Fibroblast of skin of right biceps (primary cell): ENCODE measurements at places on chromosomes 7 and 10.
A peak's percentile ranks its signal among the peaks of the same experiment; 100 is the strongest.

GRCh38 chr7:69814421-69814962, 216.2 kb downstream of the AUTS2 start:
- peak; percentile 85 for DNase-seq

- DNase-seq: no peak
These were observed 56.0 kb downstream of the CALD1 start for GRCh38 chr7:134835463-134835823.

- no peak for DNase-seq
These were observed 655 bp downstream of the PTPRE start for GRCh38 chr10:127907411-127908105.

GRCh38 chr10:69963178-69963834, 89.3 kb upstream of the MACROH2A2 start:
- no peak for DNase-seq

DNA sequence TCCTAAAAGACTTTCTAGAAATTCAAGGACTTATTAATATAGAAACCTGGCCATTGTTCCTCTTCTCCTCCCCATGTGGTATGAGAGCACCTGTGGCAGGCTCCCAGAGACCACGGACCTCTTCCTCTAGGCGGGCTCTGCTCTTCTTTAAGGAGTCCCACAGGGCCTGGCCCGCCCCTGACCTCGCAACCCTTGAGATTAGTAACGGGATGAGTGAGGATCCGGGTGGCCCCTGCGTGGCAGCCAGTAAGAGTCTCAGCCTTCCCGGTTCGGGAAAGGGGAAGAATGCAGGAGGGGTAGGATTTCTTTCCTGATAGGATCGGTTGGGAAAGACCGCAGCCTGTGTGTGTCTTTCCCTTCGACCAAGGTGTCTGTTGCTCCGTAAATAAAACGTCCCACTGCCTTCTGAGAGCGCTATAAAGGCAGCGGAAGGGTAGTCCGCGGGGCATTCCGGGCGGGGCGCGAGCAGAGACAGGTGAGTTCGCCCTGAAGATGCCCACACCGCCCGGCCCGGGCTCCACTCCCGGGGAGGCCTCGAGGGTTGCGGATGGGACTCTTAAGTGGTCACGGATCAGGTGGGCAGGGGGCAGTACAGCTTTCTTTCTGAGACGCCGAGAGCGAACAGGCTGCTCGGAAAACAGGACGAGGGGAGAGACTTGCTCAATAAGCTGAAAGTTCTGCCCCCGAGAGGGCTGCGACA, at the start of gene SLC26A4:
Gene SLC26A4, plus strand, starts transcription at position 448 of the 700 bp plus-strand sequence. CDS start 814 bp downstream, outside the sequence.
- DNase-seq: peak; percentile 10

DNA sequence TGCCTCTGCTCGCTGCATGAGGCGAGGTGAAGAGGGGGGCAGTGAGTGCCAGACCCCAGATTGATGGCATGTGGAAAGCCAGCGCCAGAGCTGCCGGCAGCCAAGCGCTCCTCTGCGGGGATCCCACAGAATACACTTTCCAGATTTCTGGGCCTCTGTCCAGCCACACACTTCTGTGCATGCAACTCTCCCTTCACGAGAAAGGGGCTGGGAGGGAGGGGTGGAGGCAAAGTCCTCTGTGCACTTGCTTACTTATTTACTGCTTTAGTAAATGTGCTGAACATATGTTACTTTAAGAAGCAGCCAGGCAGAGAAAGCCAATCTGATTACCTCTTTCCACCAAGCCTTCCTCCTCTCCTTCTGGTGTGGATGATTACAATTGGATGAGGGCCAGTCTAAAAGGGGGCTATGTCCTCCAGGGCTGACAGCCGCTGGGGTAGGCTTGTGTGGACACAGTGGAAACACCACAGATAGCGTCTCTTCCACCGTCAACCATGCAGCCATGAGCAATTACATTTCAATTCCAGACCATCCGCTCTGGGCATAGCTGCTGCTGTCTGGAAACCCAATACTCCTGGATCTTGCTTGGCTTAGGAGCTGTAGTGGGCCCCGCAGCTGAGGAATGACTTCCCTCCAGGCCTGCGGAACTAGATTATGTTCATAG, 322.8 kb upstream of the ANKRD30A start:
- DNase-seq: peak; percentile 10

DNA sequence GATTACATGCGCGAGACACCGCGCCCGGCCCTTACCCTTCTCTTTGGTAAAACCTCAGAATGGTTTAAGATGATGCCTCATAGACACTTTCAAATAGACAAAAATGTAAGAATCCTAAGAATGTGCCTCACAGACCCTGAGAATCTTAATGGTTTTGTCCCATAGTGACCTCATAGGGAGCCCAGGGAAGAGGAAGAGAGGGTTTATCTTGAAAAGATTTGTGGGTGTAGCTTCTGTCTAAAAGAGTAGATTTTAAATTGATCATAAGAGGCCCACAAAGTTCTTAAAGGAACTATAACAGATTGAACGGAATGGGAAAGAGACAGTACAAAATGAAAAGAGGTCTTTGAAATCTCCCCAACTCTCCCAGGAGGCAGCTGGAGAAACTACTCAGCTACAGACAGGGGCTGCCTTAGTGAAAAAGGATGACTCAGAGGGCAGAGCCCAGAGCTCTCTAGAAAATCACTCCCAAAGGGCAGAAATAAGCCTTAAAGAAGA, 220.6 kb downstream of the ADRA2A start:
- DNase-seq: peak; percentile 72

GRCh38 chr10:27815261-27815660, 69.6 kb upstream of the MKX start:
- DNase-seq: peak; percentile 7

DNA sequence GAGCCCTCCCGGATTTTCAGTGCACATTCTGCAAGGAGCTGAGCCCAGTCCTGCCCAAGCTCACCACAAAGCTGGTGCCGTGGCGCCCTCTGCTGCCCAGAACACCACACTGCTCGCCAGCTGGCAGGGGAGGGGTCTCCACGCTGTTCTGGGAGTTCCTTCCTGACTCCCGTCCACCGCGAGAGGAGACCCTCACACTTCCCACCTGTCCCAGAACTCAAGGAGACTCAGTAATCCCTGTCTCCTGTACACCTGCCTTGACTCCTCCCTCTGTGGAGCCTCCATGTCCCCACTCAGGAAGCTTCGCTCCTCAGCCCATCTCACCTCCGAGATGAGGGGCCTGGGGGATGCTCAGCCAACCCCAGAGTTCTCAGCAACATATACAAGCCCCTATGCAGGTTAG, 11.3 kb downstream of the C10orf105 start:
- DNase-seq: no peak

DNA sequence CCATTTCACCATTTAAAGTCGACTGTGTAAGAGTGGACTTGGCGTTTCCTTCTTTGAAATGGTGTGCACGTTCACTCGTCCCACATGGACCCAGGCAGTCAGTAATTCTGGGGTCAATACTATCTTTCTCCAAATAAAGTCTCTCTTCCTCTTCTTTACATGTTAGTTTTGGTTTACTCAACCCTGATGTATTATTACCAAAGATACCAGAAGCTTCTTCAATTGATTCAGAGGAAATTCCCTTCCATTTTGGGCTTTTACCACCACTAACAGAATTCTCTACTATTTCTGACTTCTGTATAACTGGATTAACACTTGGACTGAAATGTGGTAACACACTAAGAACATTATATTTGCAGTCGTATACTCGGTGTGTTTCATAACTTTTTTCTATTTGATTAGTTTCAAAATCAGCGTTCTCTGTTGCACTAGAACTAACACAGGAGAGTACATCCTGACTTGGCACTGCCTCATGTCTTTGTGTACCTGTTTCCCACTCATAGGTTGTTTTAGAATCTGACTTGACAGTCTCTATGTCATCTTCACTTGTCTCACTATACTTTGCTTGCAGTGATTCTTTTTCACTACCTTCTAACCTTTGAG, 60.8 kb downstream of the LARP4B start:
- DNase-seq: no peak
